ENCODE measurements at places on chromosomes 4 and X. TPM values are rescaled to one million over a fixed set of nuclear protein-coding genes. Genes with fewer than 3 reads are reported as not detected.

TCEAL5 gene
- not detected for total RNA-seq

NPY2R gene
- total RNA-seq = not detected

INTU gene
- total RNA-seq = 2.0 TPM

FAM133A gene
- 1.0 TPM for total RNA-seq

DCAF8L2 gene
- not detected for total RNA-seq

ARL9 gene
- not detected for total RNA-seq

PACRGL gene
- 15.2 TPM for total RNA-seq

Measured in A549 treated with ZK216348 at 1 μM for 4 hours (cell line).